ENCODE measurements at places on chromosomes 1 and 21.

GRCh38 chr1:7520496-7520895 is 250.6 kb upstream of the VAMP3 start:
- DNase-seq, result no peak

GRCh38 chr1:229184066-229184465 is 86.8 kb upstream of the RAB4A start:
- no peak for DNase-seq

- no peak for DNase-seq
Measured at GRCh38 chr1:183218971-183219615, 33.0 kb downstream of the LAMC2 start.

DNA sequence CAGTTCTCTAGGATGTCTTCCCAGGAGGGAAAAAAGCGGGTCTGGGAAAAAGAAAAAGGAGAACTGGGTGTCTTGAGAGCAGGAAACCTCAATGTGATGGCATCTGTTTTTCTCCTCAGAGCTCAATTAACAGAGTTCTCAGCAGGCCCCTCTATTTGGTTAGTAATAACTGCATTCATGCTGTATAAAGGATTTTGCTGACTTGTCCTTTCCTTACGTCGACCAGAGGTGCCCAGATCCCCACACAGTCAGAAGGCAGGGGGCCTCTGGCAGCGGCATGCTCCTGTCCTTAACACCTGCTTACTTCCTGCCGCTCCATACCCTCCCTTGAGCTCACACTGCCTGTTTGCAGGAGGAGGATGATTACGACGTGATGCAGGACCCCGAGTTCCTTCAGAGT is 12.3 kb downstream of the PSMD4 start:
- DNase-seq, result no peak

DNA sequence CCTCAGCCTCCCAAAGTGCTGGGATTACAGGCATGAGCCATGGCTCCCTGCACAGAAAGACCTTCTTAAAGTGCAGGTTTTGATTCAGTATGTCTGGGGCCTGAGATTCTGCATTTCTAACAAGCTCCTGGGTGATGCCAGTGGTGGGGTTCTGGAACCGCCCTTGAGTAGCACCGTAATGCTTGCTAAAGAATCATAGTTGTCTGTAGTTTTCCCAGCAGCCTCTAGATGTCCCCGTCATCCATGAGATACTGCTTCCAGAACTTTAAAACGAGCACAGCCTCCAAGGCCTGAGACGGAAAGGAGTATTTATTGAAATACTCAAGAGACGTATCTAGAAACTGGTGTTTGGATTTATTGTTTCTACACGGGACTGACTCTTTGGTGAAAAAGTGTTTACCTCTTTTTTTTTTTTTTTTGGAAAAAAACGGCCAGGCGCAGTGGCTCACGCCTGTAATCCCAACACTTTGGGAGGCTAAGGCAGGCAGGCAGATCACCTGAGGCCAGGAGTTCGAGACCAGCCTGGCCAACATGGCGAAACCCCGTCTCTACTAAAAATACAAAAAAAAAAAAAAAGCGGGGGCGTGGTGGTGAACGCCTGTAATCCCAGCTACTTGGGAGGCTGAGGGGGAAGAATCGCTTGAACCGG is 2.6 kb upstream of the TOR3A start:
- DNase-seq, result peak; percentile 63

GRCh38 chr1:117590273-117590925 is 15.4 kb upstream of the TENT5C start:
- no peak for DNase-seq

DNA sequence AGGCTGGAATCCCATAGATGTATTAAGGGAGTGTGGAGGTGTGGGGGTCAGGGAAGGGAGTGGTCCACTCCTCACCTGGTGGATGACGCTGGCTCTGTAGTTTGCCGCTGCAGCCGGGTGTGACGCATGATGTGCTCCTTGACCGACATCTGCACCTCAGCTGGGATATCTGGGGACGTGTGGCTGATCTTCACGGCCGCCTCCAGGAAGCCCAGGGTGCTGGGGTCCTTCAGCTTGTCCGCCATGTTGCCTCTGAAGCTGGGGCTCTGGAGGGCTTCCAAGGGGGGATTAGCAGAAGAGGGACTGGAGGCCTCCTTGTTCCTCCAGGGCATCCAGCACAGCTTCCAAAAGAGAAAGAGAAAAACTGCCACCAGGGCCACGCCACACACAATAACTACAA is 14.1 kb downstream of the SYT6 start:
- no peak for DNase-seq

DNA sequence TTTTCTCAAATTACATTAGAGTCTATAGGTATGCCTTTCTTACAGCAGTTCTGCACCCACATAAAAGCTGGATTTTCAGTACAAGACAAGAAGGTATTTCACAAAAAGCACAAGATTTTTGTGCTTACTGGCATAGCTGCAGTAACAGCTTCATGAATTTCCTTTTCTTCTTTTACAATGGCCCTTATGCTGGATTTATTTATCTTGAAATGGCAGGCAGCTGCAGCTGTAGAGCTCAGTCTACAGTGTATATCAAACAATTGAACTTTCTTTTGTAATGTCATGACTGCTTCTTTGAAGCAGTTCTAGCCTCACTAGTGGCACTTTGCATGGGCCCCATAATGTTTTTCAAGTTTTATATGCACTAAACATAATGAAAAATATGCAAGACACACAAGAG is 510.2 kb downstream of the KCNT2 start:
- no peak for DNase-seq

DNA sequence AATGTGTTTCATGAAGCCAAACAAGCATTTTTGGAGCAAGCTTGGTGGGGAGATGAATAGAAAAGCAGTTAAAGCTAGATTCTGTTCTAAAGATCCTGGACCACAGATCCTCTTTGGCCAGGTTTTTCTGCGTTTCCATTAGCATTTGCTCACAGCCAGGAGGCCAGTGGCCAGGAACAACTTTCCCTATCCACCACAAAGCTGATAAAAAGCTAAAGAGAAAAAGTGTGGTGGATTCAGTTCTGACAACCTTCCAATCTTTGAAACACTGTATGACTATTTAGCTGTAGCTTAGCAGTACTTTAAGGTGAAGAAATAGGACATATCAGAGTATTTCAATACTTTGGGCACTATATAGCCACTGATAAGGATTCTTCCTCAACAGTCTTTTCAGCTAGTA is 3.0 kb upstream of the NEK7 start:
- peak; percentile 44 for DNase-seq

DNA sequence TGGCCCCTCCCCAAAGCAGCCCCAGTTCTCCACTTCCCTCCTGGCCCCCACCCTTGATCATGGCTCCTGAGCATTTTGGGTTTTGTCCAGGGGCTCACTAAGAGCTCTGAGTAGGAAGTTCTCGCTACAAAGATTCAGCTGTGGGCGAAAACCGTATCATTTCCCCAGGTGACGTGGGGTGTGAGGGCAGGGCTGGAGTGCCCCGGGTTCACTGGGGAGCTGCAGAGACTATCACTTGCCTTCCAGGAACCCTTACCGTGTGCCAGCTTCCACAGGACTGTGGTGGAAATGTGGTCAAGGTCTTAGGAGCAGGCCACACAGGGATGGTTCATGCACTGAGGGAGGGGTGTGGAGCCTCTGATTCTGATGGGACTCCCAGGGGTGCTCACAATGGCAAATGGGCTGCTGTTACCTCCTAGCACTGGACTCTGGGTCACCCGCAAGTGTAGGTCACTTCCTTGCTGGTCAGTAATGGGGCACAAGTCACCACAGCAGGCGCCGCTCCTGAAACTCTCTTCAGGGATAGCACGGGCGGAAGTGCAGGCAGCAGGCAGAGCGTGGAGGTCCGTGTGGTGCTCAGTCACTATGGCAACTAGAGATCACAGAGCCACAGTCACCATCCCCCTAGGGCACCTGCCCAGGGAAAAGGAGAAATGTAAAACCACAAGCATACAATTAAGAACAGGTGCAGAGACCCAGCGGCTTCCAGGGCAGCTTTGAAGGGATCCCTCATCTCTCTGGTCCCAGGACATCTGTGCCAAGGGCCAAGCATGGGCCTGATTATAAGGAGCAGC is 35.4 kb downstream of the RSPH1 start:
- no peak for DNase-seq

DNA sequence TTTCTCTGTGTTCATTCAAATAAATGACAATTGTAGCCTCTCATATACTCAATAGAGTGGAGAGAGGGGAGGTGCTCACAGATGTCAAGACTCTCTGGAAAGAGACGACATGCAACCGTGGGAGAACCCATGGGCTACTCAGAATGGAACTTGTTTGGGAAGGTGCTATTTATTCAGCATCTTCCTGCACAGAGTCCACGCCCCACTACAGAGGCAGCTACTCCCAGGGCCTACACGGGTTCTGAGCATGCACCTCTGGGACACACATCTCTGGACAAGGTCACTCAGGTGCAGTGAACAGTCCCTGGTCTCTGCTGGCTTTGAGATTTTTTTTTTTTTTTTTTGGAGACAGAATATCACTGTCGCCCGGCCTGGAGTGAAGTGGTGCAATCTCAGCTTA is 64.1 kb downstream of the NID1 start:
- DNase-seq, result no peak

DNA sequence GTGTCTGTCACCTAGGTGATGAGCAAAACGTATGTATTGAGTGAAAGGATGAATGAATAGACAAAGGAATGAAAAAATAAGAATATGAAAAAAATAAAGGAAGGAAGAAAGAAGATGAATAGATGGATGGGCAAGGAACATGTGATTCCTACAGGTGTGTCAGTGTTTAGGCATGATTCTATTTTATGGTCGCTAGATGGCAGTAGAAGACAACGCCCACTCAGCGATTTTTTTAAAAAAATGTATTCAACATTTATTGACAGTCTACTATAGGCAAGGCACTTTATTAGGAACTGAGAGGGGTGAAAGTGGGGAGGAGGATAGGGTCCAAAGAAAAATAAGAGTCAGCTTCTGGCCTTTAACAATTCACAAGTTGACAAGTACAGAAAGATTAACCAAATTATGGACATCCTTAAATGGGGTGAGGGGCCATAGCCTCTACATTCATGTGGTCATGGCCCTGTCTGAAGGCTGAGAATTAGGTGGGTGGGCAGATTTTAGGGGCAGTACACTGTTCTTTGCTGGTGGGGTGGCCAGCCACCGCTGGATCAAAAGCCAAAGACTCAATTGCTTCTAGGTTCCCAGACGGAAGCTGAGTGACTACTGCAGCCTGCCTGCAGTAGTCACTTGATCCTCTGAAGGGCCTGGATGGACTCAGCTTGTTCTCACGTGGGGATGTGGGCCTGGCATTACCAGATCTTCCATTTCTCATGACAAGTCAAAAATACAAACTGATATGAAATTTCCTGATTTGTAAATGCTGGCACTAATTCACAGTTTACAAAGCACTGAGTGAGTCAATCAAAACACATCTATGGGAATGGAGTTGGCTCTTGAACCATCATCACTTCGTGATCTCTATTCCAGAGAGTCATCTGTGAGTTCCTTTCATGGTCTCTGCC is 83.9 kb downstream of the FASLG start:
- DNase-seq, result no peak

DNA sequence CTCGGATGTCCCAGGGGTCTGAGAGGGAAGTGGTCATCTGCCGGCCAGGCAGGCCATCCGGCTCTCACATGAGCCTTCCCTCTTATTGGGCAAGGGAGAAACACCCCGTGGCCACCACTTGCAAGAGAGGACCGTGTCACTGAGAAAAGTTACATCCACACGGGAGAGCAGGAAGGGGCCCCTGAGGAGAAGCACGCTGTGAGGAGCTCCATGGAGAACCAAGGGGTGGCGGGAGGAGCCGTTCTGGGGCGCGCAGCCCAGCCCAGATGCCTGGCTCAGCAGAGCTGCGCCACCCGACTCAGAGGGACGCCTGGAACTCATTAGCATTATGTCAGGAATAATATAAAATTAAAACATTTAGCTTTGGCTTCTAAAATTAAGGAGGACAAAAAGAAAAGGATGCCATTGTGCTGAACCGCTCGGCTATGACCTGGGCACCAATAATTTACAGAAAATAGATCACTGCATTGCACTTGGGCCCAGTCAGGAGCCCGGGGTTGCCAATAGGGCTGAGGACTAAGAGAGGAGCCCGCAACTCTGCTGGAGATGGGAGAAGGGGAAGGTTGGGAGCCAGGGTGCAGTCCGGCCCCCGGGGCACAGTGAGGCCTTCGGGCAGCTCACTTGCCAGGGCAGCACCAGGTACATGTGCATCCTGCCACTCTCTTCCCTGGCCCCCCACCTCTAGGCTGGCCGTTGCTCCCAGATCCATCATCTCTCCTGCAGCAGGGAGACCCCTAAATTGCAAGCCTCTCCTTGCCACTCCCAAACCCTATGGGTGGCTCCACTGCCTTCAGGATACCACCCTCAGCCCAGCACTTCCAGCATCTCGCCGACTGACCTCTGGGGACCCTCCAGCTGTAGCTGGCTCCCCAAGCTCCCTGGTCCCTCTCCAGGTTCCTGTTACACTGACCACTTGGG is 84.8 kb downstream of the DMRTB1 start:
- no peak for DNase-seq

DNA sequence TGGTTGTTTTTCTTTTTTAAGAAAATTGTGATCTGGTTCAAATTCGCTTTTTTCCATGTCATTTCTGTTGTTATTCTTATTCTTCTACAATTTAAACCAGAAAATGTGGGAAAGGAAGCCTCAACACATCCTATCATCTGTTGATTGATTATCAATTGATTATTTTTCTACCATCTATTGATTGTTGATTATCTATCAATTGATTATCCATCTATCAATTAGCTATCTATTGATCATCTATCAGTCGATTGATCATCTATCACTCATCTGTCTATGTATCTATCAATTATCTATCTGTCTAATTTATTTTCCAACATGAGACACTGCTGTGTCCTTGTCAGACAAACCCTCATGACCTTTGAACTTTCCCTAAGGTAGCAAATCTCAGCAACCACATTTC is 136.1 kb upstream of the ARHGEF16 start:
- DNase-seq, result no peak

DNA sequence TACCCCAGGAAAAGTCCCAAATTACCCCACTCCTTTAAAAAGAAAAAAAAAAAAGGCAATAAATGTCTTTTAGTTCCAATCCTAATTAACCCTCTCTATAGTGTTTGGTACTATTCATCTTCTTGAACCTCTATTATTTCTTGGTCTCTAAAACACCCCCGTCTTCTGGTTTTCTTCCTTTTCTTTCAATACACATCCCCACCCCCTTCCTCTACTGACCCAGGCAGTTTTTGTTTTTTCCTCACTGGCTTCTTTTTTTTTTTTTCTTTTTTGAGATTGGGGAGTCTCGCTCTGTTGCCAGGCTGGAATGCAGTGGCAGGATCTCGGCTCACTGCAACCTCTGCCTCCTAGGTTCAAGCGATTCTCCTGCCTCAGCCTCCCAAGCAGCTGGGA is 26.1 kb downstream of the EGLN1 start:
- no peak for DNase-seq
